ENCODE measurements at places on chromosomes 6 and 20.

GRCh38 chr20:58463256-58463655 is 51.9 kb downstream of the APCDD1L start:
- DNase-seq, result no peak

- peak; percentile 35 for DNase-seq
Observed at GRCh38 chr20:1266167-1266973, at the start of gene SNPH. Gene SNPH, plus strand, starts transcription at chr20:1266294. Its CDS starts 29,946 bp downstream, at chr20:1296240.

DNA sequence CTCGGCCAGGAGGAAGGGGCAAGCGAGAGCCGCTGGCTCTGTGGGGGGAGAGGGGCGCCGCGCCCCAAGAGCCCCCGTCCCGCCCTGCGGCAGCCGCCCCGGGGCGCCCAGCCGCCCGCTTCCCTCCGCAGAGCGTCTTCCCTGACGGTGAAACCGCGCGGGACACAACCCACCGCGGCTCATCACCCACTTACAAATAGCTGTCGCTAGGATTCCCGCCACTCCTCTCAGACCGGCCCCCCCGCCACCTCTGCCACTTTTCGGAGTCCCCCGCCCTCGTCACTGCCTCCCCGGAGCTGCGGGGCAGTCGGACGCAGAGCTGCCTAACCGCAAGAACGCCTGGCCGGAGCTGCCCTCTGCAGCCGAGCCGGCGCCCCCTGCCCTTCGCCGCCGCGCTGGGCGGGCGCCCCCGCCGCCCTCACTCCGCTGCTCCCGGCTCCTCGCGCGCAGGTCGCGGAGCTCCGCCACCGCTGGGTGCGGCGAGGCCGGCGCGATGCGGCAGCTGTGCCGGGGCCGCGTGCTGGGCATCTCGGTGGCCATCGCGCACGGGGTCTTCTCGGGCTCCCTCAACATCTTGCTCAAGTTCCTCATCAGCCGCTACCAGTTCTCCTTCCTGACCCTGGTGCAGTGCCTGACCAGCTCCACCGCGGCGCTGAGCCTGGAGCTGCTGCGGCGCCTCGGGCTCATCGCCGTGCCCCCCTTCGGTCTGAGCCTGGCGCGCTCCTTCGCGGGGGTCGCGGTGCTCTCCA is at the start of gene SLC35D3:
Gene SLC35D3, plus strand, starts transcription at position 366 of the 749 bp plus-strand sequence. Its CDS starts 128 bp downstream, at position 494.
- DNase-seq, result peak; percentile 45

DNA sequence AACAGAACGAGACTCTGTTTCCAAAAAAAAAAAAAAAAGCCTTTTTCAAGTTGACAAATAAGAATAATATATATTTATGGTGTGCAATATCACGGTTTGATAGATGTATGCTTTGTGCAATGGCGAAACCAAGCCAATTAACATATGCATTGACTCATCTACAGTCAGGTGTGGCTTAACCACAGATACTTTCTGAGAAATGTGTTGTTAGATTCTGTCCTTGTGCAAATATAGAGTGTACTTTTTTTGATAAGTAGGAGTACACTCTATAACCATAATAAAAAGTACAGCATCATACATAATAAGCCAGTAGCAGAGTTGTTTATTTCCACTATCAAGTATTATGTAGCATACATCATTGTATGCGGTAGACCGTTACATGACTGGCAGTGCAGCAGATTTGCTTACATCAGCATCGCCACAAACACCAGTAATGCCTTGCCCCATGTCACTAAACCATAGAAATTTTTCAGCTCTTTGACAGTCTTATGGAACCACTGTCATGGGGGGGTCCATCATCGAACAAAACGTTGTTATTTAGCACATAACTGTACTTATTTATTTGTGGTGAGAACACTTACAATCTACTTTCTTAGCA is 59.2 kb downstream of the TMEM170B start:
- no peak for DNase-seq

DNA sequence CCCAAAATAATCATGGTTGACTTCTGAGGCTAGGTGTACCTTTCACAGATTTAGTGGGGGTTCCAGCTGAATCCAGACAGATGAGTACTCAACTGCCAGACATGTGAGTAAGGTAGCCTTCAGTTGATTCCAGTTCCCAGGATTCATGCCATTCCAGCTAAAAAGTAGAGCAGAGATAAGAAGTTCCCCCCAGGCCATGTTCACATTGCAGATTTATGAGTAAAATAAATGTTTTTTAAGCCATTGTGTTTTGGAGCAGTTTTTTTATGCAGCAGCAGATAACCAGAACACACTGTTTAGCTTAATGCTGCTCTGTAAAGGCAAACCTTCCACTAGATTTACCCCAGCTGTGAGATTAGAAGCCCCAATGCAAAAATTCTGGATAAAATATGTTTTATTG is 245.0 kb downstream of the RFPL4B start:
- no peak for DNase-seq

DNA sequence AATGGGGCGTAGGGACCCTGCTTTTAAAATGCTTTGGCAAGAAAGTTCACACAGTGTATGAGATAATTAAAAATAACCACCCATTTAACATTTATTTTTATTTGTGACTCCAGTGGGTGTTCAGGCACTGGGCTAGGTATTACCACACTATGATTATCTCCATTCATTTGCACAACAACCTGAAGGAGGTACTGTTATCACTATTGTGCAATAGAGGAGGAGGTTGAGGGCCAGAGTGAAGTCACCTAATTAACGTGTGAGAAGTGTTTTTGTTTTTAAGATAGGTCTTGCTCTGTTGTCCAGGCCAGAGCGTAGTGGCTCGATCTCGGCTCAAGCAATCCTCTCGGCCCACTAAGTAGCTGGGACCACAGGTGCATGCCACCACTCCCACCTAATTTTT is 29.2 kb downstream of the MAK start:
- peak; percentile 14 for DNase-seq

DNA sequence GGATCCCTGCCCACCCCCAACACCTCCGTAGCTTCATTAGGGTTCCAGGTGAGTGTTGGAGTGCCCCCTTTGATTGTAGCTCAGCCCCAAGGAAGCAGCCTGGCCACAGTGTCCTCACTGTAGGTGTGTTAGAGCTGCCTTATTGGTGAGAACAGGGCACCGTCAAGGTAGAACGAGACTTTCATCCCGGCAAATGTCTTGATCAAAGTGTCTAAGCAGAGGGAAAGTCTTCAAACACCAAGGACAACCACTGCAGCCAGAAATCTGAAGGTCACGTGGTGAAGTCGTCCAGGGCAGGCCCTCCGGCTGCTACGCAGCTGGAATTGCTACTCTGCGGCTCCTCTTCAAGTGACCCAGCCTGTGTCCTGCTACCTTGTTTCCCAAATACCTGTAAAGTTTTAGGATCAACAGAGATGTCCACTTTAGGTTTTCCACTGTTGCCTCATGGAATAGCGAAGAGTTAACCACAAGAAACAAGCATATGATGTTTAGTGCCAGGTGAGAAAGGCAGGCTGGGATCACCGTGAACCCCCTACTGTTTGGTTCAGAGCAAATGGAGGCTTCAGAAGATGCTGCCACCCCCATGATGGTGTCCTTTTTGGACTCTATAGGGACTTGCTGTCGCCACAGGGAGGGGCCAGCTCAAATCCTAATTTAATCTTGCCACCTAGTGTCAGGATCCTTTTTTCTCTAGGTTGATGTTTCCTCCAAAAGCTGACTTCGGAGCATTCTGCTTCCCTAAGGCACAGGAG is 1.7 kb upstream of the DLL1 start:
- peak; percentile 46 for DNase-seq

DNA sequence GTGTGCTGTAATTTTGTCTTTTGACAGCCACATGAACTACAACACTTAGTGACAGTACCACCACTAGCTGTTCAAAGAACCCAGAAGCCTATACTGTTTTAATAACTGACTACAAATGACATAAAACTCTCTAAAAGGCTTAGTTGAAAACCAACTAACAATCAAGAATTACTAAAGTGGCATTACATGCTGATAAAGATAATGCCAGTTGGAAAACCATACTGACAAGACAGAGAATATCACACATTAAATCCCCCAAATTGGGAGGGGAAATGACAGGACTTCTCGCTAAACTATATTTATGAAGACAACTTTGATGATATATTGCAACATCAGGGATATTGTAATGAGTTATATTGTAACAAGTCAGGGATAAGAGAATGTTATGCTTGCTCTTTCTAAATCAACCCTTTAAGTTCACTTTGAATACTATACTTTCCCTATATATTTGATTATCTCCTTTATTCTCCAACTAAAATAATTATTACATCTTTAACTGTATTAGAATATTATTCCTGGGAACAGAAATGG is 6.2 kb downstream of the NCOA5 start:
- DNase-seq, result no peak

- DNase-seq, result no peak
Observed at GRCh38 chr6:33160728-33161344, 31.4 kb downstream of the COL11A2 start.

- no peak for DNase-seq
Observed at GRCh38 chr20:56382696-56383095, 9.3 kb downstream of the AURKA start.

- no peak for DNase-seq
Observed at GRCh38 chr20:38892091-38892981, 33.9 kb upstream of the FAM83D start.

GRCh38 chr6:21914121-21914973 is 320.8 kb downstream of the SOX4 start:
- DNase-seq, result peak; percentile 22

GRCh38 chr6:37624606-37625574 is 72.8 kb downstream of the MDGA1 start:
- DNase-seq, result peak; percentile 31

GRCh38 chr6:127954082-127954481 is 53.2 kb upstream of the THEMIS start:
- DNase-seq, result no peak

DNA sequence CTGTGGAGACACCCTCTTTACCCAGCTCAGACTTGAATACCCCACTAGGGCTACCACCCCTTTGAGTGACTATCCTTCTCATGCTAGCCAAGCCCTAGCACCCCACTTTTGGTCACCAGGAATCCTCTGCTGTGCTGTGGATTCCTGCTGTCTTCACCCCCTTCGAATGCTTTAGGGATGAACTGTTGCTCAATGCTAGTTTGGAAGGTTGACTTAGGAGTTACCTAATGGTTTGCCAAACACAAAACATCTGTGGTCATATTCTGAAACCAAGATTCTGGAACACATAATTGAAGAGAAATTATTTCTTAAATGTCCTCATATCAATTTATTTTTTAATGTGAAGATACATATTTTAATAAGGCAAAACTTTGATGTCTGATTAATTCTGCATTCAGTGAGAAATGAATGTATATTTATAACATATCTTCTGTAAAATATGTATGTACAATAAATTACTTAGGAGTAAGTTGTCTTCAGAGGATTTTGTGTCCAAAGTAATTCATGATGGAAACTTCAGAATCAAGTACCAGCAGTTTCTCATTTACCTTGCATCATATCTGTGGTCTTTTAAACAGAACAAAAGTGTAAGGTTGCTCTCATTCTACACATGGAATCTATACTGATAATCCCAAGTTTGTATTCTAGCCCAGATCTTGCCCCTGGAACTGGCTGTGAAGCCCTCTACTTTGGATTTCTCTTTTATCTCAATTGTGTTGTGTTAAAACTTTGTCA is 46.9 kb downstream of the TMEM200A start:
- no peak for DNase-seq

- DNase-seq, result no peak
Observed at GRCh38 chr6:111201244-111201554, 113.9 kb downstream of the SLC16A10 start.

DNA sequence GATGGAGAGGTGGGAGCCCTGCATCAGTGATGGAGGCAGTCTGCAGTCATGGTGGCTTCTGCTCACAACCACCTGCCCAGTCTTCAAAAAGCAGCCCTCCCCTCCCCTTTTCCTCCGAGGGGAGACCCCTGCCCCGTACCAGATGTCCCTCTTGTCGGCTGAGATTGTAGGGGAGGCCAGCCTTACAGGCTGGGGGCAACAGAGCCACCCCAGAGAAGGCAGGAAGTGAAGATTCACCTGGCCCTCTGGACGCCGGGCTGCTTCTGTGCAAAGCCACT is 4.5 kb downstream of the TNFRSF6B start:
- no peak for DNase-seq

GRCh38 chr6:139588076-139588639 is 213.7 kb upstream of the CITED2 start:
- DNase-seq, result peak; percentile 52

GRCh38 chr6:110095935-110096334 is 83.5 kb downstream of the WASF1 start:
- no peak for DNase-seq

- DNase-seq, result no peak
Observed at GRCh38 chr6:71373943-71374342, 85.3 kb downstream of the OGFRL1 start.

- DNase-seq, result no peak
Observed at GRCh38 chr6:149458196-149458595, 26.6 kb downstream of the ZC3H12D start.

DNA sequence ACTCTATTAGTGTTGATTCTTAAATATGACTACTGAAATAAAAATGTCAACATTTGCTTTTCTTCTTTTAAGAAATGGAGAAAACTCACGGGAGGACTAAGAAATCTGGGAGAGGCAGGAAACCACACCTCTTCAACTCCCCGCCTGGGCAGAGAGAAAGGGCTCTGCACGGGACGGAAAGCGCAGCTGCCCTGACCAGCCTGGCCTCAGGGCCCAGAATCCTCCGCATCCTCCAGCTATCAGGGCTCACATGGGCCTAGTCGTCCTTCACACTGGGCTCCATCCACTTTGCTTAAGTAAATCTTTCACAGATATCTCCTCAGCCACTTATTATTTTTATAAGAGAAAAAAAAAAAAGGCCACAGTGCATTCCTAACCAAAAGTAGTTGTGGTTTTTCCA is 215.1 kb downstream of the TBXT start:
- no peak for DNase-seq

- no peak for DNase-seq
Observed at GRCh38 chr6:129576456-129576855, 133.5 kb downstream of the ARHGAP18 start.

GRCh38 chr6:7016226-7016625 is 91.5 kb upstream of the RREB1 start:
- DNase-seq, result no peak

DNA sequence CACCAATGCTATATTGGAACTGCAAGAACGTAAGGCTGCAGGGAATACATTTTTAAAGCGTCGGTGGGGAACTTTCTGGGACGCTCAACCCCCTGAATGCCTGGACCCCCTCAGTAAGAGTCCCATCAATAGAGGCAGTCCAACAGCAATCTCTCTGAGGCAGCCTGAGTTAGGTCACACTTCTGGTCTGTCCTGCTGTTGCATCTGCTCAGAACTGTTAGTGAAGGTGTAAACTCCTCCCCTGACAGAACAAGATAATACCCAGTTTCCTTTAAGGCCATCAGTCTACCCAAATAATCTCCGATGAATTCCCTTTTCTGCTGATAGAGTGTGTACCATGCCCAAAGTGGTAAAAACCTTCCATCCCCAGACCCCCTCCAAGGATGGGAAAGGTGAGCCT is 1.1 kb upstream of the RNGTT start:
- DNase-seq, result no peak

GRCh38 chr6:165204807-165205545 is 104.4 kb downstream of the C6orf118 start:
- DNase-seq, result no peak

GRCh38 chr20:55513954-55514353 is 491.4 kb downstream of the CBLN4 start:
- DNase-seq, result no peak

DNA sequence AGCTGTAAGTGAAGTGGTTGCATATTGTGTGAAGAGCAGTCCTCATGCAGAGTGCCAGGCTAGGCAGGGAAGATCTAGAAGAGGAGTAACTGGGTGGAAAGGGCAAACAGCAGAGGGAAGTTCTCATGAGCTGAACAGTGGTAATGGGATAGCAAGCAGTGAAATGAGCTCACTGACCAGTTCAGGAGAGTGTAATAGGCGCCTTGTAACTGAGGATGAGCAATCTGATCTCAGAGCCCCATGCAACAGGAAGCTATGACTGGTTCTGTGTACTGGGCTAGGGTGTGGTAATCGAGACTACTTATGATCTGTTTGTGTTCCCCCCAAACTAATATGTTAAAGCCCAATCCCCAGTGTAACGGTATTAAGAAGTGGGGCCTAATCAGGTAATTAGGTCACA is 98.6 kb downstream of the RFX6 start:
- no peak for DNase-seq
